Activated T-cell treated with anti-CD3 and anti-CD28 coated beads, Interleukin-2, amount 50 U/mL, for 4 hours (primary cell): ENCODE measurements at places on chromosomes 13 and 19.

- DNase-seq = peak; percentile 23
Observed at GRCh38 chr13:39037410-39037879, 444 bp downstream of the PROSER1 start.

DNA sequence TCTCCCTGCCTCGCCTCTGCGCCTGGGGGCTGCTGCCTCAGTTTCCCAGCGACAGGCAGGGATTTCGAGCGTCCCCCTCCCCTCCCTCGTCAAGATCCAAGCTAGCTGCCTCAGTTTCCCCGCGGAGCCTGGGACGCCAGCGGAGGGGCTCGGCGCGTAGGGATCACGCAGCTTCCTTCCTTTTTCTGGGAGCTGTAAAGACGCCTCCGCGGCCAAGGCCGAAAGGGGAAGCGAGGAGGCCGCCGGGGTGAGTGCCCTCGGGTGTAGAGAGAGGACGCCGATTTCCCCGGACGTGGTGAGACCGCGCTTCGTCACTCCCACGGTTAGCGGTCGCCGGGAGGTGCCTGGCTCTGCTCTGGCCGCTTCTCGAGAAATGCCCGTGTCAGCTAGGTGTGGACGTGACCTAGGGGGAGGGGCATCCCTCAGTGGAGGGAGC, 722 bp upstream of the ICAM1 start:
- peak; percentile 57 for DNase-seq

- DNase-seq = no peak
Observed at GRCh38 chr13:39559847-39560246, 43.1 kb downstream of the LHFPL6 start.

DNA sequence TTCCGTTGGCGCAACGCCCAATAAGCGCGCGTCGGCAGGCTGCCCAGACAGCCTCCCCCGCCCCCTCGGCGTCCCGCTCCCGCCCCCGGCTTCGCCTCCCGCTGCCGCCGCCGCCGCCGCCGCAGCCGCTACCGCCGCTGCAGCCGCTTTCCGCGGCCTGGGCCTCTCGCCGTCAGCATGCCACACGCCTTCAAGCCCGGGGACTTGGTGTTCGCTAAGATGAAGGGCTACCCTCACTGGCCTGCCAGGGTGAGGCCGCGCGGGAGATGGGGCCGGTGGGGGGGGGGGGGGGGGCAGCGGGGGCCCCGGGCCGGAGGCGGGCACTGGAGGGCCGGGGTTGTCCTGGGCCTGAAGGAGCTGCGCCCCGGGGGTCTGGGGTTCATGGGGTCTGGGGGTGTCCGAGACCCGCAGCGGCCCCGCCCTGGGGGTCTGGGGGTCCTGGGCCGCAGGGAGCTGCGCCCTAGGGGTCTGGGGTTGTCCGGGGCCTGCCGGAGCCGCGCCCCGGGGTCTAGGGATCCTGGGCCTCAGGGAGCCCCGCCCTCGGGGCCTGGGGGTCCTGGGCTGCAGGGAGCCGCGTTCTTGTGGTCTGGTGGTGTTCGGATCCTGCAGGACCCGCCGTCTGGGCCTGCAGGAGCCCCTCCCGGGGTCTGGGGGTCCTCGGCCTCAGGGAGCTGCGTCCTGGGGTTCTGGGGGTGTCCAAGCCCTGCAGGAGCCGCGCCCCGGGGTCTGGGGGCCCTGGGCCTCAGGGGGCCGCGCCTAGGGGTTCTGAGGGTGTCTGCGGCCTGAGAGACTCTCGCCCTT, at the start of gene HDGFL2:
HDGFL2 (plus strand) TSS at position 124 of the 801 bp plus-strand sequence; CDS start at position 178, 54 bp downstream.
- DNase-seq = no peak

DNA sequence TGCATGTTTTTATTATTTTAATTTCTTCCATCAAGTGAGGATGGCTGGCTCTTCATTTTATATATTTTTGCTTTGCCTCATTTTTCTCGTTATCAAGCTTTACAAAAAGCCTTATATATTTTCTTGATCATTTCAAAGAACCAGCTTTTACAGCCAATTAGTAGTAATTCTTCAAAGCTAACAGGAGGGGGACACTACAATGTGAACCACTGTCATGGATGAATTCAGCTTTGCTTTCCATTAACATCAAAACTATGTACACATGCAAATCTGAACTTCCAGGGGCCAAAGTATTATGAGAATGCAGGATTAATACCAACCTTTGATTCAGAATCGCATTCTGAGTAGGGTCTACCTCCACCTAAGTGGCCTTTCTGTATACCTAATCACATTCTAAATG, 11.1 kb downstream of the UQCRFS1 start:
- no peak for DNase-seq

DNA sequence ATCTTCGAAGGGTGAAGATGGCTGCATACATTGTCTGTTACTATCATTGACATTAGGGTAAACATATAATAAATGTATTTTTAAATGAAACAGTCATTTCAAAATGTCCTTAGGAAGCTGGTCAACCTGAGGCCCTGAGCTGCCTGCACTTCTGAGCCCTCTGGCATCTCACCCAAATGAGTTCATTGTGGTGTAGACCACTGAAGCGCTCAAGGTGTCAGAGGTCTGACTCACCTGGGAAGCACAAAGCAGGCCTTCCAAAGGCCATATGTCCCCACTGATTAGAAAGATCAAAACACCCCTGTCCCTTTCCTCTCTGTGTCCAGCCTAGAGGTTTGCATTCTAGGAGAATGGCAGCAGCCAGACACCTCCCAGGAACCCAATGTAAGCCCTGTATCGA, 59.6 kb downstream of the COL4A2 start:
- DNase-seq = no peak

DNA sequence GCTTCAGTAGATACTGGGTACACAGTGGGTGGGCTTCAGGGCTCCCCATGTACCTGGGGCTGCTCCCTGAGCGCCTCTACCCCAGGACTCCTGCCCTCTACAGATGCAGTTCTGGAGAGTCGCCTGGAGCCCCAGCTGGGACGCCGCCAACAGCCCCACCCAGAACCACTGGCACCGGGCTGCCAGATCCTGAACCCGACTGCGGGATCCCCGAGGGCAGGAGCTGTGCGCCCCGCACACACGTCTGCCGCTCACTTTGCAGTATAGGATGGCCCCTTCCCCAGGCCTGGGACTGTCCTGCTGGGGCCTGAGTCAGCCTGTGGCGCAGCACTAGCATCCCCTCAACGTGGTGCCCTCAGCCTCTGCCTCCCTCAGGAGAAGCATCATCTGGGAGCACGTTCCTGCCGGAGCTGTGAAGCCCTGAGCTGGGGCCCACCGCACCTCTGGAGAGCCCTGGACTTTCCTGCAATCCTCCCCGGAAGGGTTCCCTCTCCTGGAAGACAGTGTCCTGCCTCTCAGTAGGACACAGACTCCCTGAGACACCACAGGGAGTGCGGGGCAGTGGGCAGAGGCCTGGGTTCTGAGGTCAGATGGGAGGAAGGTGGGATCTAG, 3.7 kb downstream of the REXO1 start:
- no peak for DNase-seq

DNA sequence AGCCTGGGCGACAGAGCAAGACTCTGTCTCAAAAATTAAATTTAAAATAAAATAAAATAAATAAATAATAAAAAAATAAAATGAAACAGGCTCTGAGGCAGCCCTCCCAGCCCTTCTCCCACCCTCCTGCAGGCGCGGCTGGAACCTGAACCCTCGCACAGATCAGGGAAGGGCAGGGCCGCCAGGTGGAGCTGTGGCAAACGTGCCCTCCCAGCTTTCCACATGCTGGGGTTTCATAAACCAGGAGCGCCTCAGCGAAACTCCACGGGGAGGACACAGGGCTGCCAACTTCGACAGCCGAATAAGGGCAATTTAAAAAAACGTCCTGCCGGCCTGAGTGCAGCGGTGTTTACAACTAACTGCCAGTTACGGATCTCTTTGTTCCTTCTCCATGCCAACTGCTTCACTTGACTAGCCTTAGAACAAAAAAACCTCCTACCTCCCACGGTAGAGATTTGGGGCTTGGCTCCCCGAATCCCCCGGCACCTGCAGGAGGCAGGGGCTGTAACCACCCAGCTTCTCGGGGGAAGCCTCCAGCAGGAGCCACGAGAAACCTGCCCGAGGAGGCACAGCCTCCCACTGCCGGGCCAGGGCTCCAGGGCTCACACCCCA, 15.9 kb downstream of the ZNF787 start:
- peak; percentile 46 for DNase-seq
